ENCODE measurements at places on chromosomes 1 and 21. TPM values are rescaled to one million over a fixed set of nuclear protein-coding genes. Genes with fewer than 3 reads are reported as not detected.

KLF17 gene
- 0.78 TPM for total RNA-seq

ZNF672 gene
- 46.4 TPM for total RNA-seq

CFHR2 gene
- total RNA-seq = not detected

SLC35E2B gene
- total RNA-seq = 34.5 TPM

C1orf105 gene
- not detected for total RNA-seq

BSND gene
- not detected for total RNA-seq

SPTA1 gene
- 0.33 TPM for total RNA-seq

CHI3L1 gene
- not detected for total RNA-seq

KIAA1614 gene
- 30.0 TPM for total RNA-seq

UMODL1 gene
- not detected for total RNA-seq

GRCh38 chr1:101357444-101357986 is 120.7 kb downstream of the S1PR1 start:
- DNase-seq = peak; percentile 90
- H3K27ac ChIP-seq = no peak overlapping the region
- no peaks in the 10 kb centered on the region for H3K36me3 ChIP-seq
- H3K4me3 ChIP-seq = no peak overlapping the region
- no peaks in the 10 kb centered on the region for H3K27me3 ChIP-seq
- peaks cover 5% of the 10 kb centered on the region for H3K4me1 ChIP-seq

- no peak overlapping the region for H3K27ac ChIP-seq
- H3K27me3 ChIP-seq = no peaks in the 10 kb centered on the region
- no peak overlapping the region for H3K4me3 ChIP-seq
- H3K36me3 ChIP-seq = no peaks in the 10 kb centered on the region
- DNase-seq = no peak
These were observed 85.0 kb upstream of the LYST start for GRCh38 chr1:235951661-235952060.

- H3K27me3 ChIP-seq = no peaks in the 10 kb centered on the region
- H3K4me1 ChIP-seq = no peaks in the 10 kb centered on the region
- DNase-seq = no peak
- no peak overlapping the region for H3K27ac ChIP-seq
- H3K36me3 ChIP-seq = no peaks in the 10 kb centered on the region
These were observed 380.5 kb upstream of the PRMT6 start for GRCh38 chr1:106676021-106676420.

DNA sequence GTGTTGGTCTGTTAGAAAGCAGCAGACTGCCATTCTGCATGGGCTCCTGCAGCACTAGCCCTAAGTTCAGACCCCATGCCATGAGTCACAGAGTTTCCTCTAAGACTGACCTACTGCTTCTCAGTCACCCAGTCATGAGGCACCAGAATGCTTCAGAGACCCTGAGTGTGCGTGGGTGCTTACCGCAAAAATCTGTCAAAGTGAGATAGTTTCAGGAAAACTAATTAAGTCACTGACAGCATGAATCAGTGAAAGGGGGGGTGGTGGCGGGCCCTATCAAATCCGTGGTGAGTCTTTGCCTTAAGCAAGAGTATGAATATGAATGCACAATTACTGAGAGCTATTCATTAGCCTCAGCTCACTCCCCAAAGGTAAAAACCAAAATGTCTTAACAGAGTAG is 98.1 kb downstream of the KCTD3 start:
- H3K27ac ChIP-seq = no peak overlapping the region
- H3K36me3 ChIP-seq = no peaks in the 10 kb centered on the region
- DNase-seq = peak; percentile 45
- H3K4me1 ChIP-seq = no peaks in the 10 kb centered on the region
- H3K27me3 ChIP-seq = no peaks in the 10 kb centered on the region

DNA sequence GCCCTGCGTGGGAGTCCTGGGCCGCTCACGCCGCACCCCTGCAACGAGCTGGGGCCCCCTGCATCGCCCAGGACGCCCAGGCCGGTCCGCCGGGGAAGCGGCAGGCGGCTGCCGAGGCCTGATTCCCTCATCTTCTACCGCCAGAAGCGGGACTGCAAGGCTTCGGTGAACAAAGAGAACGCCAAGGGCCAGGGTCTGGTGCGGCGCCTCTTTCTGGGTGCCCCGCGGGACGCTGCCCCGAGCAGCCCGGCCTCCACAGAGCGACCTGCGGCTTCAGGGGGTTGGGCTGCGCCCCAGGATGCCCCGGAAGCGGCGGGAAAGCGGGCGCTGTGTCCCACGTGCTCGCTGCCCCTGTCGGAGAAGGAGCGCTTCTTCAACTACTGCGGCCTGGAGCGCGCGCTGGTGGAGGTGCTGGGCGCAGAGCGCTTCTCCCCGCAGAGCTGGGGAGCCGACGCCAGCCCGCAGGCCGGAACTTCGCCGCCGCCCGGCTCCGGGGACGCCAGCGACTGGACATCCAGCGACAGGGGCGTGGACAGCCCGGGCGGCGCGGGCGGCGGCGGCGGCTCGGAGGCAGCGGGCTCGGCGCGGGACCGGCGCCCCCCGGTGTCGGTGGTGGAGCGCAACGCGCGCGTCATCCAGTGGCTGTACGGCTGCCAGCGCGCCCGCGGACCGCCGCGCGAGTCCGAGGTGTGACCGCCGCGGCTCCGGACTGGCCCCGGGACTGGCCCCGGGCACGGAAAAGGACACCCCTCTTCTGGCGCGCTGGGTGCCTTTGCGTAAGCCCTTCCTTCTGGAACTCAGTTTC is 2.7 kb downstream of the FAM110D start:
- H3K36me3 ChIP-seq = no peaks in the 10 kb centered on the region
- peaks cover 34% of the 10 kb centered on the region for H3K4me1 ChIP-seq
- H3K27ac ChIP-seq = peak overlapping the region; percentile 71
- H3K4me3 ChIP-seq = peak overlapping the region; percentile 54
- H3K27me3 ChIP-seq = peaks cover 4% of the 10 kb centered on the region
- no peak for DNase-seq

DNA sequence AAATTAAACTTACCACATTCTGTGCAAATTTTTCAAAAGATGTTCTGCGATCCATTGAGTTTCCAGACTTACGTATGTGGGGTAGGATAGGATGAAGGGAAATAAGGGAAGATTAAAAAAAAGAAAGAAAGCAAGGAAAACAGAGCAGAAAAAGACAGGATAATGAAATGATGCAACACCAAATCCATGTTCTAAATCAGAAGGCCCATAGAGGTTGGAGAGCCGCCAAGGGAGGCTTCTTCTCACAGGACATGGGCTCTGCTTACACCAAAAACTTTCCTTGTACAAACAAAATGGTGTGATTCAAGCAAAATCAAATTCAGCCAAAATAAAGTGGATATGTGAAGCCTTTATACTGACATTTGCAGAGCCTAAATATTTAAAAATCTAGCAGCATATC is 189.5 kb upstream of the GREM2 start:
- no peaks in the 10 kb centered on the region for H3K4me1 ChIP-seq
- no peak overlapping the region for H3K4me3 ChIP-seq
- no peak for DNase-seq

DNA sequence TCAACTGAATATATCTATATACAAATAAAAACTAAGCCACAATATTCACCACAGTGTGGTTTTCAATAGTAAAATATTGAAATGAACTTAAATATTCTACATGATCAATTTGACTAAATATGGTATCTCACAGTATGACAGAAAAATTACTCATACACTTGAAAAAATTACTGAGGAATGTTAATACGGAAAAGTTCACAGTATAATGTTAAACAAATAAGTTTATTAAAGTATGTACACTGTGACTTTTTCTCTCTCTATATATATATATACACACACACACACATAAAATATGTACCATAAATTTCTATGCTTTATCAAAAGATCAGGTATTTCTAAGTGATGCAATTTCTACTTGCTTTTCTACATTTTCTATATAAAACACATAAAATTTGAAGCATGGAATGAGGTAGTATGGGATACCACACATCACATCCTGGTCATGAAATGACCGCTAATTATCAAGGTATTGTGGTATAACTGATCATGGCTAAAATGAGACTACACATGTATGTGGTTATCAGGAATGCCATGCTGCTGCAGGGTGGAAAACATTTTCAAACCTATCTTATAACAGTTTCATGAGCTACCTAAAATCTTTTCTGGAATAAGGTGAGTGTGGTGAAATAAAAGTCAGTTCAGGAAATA is 102.3 kb downstream of the CDC42BPA start:
- H3K36me3 ChIP-seq = no peaks in the 10 kb centered on the region
- H3K27me3 ChIP-seq = no peaks in the 10 kb centered on the region
- H3K27ac ChIP-seq = no peak overlapping the region
- no peak for DNase-seq
- peaks cover 17% of the 10 kb centered on the region for H3K4me1 ChIP-seq

- H3K27me3 ChIP-seq = no peaks in the 10 kb centered on the region
- no peaks in the 10 kb centered on the region for H3K36me3 ChIP-seq
- H3K4me3 ChIP-seq = no peak overlapping the region
These were observed 414 bp downstream of the GUCA2B start for GRCh38 chr1:42153624-42154023.

- DNase-seq = no peak
- no peaks in the 10 kb centered on the region for H3K36me3 ChIP-seq
- peaks cover 1% of the 10 kb centered on the region for H3K4me1 ChIP-seq
- no peaks in the 10 kb centered on the region for H3K27me3 ChIP-seq
These were observed 5.7 kb upstream of the NT5C1A start for GRCh38 chr1:39677645-39678044.

GRCh38 chr1:236893626-236894545 is 98.8 kb downstream of the MTR start:
- H3K27ac ChIP-seq = peak overlapping the region; percentile 82
- DNase-seq = no peak
- peaks cover 59% of the 10 kb centered on the region for H3K4me1 ChIP-seq

GRCh38 chr1:172763057-172763456 is 104.2 kb downstream of the FASLG start:
- H3K4me3 ChIP-seq = no peak overlapping the region
- H3K36me3 ChIP-seq = no peaks in the 10 kb centered on the region
- no peak for DNase-seq
- H3K27ac ChIP-seq = no peak overlapping the region

GRCh38 chr1:100791586-100791985 is 72.0 kb downstream of the VCAM1 start:
- no peak overlapping the region for H3K27ac ChIP-seq
- no peak for DNase-seq
- no peaks in the 10 kb centered on the region for H3K27me3 ChIP-seq
- H3K4me1 ChIP-seq = peaks cover 12% of the 10 kb centered on the region
- no peaks in the 10 kb centered on the region for H3K36me3 ChIP-seq

GRCh38 chr1:88052167-88052566 is 631.9 kb upstream of the PKN2 start:
- no peaks in the 10 kb centered on the region for H3K4me1 ChIP-seq
- no peak overlapping the region for H3K4me3 ChIP-seq
- no peak for DNase-seq
- no peaks in the 10 kb centered on the region for H3K27me3 ChIP-seq
- no peaks in the 10 kb centered on the region for H3K36me3 ChIP-seq

DNA sequence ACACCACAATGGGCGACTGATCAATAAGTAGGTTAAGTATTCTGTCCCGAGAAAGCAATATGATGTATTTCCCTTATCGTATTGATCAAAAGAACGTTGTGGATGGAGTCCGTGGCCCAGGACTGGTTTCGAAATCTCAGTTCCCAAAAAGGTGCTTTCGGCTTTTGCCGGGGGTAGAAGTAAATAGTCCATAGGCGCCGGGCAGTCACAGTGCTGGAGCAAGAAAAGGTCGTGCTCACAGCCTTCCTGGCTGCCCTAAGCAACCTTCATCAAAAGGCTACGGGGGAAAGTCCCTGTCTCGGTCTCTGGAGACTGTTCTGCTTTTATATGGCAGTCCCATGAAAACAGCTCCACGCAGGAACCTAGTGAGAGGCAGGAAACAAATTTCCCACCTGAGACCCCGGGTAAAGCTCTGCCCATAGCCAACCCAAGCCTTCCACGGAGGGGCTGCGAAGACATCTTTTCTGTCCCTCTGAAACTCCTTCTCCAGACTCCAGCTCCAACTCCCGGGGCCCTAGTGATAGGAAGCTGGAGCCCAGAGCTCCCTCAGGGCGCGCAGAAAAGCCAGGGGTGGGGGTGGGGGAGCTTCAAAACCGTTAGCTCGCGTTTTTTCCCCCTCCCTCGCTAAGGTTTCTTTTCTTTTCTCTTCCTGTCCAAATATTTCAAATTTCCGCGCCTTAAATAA is 7.0 kb downstream of the CDKN2C start:
- H3K27me3 ChIP-seq = no peaks in the 10 kb centered on the region
- peak; percentile 92 for DNase-seq
- peaks cover 57% of the 10 kb centered on the region for H3K4me1 ChIP-seq
- peak overlapping the region; percentile 90 for H3K4me3 ChIP-seq
- peak overlapping the region; percentile 98 for H3K27ac ChIP-seq

DNA sequence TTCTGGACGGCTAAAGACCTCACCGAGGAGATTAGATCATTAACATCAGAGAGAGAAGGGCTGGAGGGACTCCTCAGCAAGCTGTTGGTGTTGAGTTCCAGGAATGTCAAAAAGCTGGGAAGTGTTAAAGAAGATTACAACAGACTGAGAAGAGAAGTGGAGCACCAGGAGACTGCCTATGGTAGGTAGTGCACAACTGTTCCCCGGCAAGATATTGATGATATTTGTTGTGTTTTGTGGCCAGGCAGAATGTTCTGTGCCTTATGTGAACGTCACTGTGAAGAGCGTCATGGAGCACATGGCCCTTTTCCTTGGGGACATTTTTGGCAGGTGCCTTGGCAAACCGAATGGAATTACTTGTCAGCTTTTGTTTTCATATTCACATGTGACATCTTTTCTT is 191.7 kb downstream of the DISC1 start:
- no peak overlapping the region for H3K27ac ChIP-seq
- H3K4me3 ChIP-seq = no peak overlapping the region
- no peaks in the 10 kb centered on the region for H3K4me1 ChIP-seq

GRCh38 chr21:45803618-45804340 is 160.3 kb downstream of the PCBP3 start:
- no peak overlapping the region for H3K27ac ChIP-seq
- H3K4me3 ChIP-seq = no peak overlapping the region
- H3K36me3 ChIP-seq = no peaks in the 10 kb centered on the region
- no peaks in the 10 kb centered on the region for H3K27me3 ChIP-seq
- no peak for DNase-seq
- H3K4me1 ChIP-seq = no peaks in the 10 kb centered on the region

GRCh38 chr1:80657707-80658106 is 1143.0 kb upstream of the ADGRL2 start:
- no peaks in the 10 kb centered on the region for H3K4me1 ChIP-seq
- no peaks in the 10 kb centered on the region for H3K36me3 ChIP-seq
- H3K27me3 ChIP-seq = no peaks in the 10 kb centered on the region
- no peak overlapping the region for H3K27ac ChIP-seq

GRCh38 chr1:220485131-220485530 is 42.8 kb upstream of the MARK1 start:
- no peaks in the 10 kb centered on the region for H3K27me3 ChIP-seq
- H3K4me3 ChIP-seq = no peak overlapping the region
- no peak overlapping the region for H3K27ac ChIP-seq
- DNase-seq = peak; percentile 83

GRCh38 chr1:27372022-27372807 is 2.4 kb downstream of the FCN3 start:
- no peaks in the 10 kb centered on the region for H3K27me3 ChIP-seq
- H3K4me3 ChIP-seq = no peak overlapping the region
- no peaks in the 10 kb centered on the region for H3K36me3 ChIP-seq
- no peak overlapping the region for H3K27ac ChIP-seq

All from esophagus muscularis mucosa (tissue), 4 donors.